Motor neuron (in vitro differentiated cells): ENCODE measurements at places on chromosomes 5 and 9. TPM values are rescaled to one million over a fixed set of nuclear protein-coding genes. Genes with fewer than 3 reads are reported as not detected.

GABRB2 gene
- total RNA-seq, result 1.4 and 1.9 TPM in 2 replicates

STC2 gene
- total RNA-seq, result 79.8 and 92.3 TPM in 2 replicates

IL33 gene
- total RNA-seq, result 0.64 and 1.0 TPM in 2 replicates

FOCAD gene
- total RNA-seq, result 44.3 and 49.5 TPM in 2 replicates

DNA sequence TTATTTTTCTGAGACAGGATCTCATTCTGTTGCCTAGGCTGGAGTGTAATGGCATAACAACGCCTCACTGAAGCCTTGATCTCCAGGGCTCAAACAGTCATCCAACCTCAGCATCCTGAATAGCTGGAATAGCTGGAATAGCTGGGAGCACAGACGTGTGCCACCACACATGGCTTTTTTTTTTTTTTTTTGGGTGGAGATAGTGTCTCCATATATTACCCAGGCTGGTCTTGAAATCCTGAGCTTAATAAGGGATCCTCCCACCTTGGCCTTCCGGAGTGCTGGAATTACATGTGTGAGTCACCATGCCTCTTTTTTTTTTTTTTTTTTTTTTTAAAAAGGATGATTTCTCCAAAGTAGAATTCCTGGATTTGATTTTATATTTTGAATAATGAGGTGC is 60.7 kb downstream of the NSD1 start:
- ATAC-seq, result peak; percentile 68

GRCh38 chr5:158264264-158264663 is 405.3 kb upstream of the CLINT1 start:
- no peak for ATAC-seq

- peak; percentile 33 for ATAC-seq
Measured at GRCh38 chr5:90792725-90793124, 234.1 kb downstream of the ADGRV1 start.

GRCh38 chr9:2761424-2761823 is 44.1 kb downstream of the KCNV2 start:
- ATAC-seq, result no peak

DNA sequence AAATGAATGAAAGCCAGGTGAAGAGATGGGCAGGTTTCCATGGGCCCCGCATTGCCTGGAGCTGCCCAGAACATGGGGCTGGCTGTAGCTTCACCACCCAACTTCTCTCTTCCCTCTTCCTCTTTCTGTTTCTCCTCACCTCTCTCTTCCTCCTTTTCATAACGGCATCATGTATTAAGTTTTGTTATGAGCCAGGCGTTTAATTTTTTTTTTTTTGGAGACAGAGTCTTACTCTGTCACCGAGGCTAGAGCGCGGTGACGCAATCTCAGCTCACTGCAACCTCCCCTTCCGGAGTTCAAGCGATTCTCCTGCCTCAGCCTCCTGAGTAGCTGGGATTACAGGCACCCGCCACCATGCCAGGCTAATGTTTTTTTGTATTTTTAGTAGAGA is 13.0 kb upstream of the SPINK4 start:
- ATAC-seq, result no peak

- no peak for ATAC-seq
Measured at GRCh38 chr5:153979028-153979783, 59.5 kb downstream of the FAM114A2 start.

GRCh38 chr5:168238463-168238862 is 53.0 kb upstream of the WWC1 start:
- no peak for ATAC-seq

DNA sequence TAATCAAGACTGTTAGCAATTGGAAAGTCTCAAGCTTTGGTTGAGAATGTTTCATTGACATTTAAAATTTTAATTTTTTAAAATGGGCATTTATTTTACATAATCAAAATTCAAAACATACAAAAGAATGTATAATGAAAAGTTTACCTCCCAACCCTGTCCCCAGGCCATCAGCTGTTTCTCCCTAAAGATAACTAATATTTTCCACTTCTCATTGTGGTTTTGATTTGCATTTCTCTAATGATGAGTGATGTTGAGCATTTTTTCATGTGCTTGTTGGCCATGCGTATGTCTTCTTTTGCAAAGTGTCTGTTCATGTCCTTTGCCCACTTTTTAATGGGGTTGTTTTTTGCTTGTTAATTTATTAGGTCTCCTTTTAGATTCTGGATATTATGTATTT is 11.4 kb upstream of the MACIR start:
- ATAC-seq, result no peak

DNA sequence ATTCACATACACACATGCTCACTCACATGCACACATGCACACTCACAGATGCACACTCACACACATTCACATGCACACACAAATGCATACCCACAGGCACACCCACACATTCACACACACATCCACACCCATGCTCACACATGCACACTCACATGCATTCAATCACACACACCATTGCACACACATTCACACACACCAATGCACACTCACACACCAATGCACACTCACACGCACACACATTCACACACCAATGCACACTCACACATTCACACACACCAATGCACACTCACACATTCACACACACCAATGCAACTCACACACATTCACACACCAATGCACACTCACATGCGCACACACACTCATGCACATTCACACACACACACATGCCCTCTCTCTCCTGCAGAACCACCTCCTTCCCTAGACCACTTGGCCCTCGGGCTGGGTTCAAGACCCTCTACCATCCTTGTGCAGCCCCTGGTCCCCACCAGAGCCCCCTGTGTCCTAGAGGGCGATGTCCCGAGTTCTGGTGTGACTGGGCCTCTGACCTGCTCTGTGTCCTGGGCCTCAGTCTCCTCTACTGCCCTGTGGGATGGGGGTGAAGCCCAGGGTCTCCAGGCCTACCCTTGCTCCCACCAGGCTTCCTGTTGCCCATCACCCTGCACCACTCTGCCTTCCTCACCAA is 139.0 kb downstream of the OLFM1 start:
- no peak for ATAC-seq
